Activated CD4-positive, alpha-beta T cell treated with anti-CD3 and anti-CD28 coated beads, Interleukin-2, amount 10 ng/mL, durations not matched to agents 24 days and 14 days (primary cell): ENCODE measurements at places on chromosomes 3 and 15. TPM values are rescaled to one million over a fixed set of nuclear protein-coding genes. Genes with fewer than 3 reads are reported as not detected.

GRCh38 chr15:57215881-57216280 lies 160.4 kb upstream of the CGNL1 start:
- no peak for DNase-seq

GRCh38 chr3:72919520-72919919 lies 31.7 kb downstream of the GXYLT2 start:
- DNase-seq, result no peak

DNA sequence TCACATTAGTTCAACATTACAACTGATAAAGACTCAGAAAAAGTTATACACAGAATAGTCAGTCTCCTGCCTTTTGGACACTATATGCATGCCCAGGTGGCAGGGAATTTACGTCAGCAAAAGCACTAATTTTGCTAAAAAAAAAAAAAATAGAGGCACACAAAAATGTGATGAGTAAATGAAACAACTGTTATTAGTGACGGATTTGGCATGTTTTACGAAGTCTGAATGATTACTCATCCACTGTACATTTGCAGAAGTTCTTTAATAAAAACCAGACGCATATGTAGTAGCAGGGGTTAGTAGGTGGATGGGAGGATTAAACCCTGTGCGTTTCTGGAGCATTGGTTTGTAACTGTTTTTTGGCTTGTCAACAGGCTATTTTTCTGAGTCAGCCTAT lies 99.0 kb downstream of the MITF start:
- DNase-seq, result no peak

GRCh38 chr3:112149136-112149535 lies 16.1 kb upstream of the GCSAM start:
- no peak for DNase-seq

DNA sequence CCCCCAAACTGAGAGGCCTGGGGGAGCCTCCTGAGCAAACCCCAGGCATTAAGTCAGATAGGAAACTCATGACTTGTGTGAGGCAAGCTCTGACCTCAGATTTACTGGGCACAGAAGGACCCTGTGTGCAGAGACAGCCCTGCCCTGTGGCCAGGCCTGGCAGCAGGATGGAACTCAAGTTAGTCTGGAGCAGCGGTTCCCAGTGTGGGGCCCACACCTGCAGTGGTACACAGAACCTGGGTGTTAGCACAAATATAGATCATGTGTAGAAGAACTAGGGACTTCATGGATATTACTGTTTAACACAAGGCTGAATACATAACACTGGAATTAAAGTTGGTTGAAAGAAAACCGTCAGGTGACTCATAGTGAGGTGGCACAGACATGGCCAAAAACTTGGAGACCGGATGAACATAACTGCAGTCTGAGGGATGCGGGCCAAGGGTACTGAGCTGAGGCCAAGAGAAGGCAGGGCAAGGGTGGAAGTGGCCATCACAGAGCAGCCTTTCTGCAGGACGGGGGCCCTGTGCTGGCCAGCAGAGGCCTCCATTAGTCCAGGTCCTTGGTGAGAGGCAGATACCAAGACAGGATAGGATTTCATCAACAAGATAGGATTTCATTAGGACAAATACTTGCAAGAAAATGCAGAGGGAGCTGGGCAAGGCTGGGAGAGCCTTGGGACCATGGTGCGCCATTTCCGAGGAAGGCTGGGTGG lies 40.9 kb downstream of the IRAK2 start:
- DNase-seq, result no peak

DNA sequence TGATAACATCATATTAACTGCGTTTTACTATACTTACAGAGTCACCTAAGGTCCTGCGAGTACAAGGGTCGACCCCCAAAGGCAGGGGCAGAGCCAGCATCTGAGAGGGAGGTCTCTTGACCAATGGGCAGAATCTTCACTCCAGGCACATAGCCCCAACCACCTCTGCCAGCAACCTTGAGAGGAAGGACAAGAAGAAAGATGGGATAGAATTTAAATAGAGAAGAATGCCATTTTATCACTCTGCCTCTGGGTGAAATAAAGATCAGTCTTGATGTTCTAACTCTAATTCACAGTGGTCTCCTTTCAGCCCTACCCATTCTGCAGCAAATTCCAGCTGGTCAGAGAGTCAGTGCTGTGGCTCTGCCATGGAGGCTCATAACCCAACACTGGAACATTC lies 26.5 kb downstream of the KNG1 start:
- no peak for DNase-seq

DNA sequence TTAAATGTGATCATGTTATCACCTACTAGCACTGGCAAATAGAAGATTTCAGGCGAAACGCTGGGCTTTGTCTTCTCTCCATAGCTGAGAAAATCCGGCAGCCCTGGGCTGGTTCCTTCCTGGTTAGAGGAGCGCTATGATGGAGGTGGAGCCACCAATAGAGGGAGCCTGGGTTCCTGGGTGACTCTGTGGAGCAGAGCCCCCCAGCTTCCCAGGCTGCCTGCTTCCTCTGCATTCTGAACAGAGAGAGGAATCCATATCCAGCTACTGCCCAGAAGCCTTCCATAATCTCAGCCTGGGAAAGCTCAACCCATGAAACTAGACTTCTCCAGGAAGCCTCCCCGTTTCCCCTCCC lies 32.6 kb upstream of the IQSEC1 start:
- no peak for DNase-seq

DNA sequence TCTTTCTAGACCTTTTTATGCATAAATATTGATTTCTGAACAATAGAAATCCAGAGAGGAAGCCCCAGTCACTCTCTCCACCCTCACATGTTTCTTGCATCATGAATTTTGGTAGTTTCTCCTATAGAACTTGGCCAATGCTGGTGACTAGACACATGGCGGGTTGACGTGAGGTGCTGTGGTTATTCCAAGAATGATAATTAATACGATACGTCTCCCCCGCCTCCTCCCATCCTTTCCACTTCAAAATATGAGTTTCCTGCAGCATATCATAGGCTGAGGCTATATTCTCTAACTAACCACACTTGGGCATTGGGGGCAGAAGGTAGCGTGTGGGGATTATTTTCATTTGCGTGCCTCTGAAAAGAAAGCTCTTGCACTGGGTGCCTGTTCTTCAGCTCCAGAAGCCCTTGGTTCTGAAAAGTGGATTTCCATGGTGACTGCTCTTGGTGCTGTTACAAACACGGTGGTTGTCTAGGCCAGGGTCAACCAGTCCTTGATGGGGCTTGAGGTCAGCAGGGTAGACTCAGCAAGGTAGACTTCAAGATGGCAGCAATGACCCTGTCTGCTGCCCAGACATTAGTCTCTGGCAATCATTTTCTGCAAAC lies 5.3 kb downstream of the TNFSF10 start:
- peak; percentile 89 for DNase-seq

DNA sequence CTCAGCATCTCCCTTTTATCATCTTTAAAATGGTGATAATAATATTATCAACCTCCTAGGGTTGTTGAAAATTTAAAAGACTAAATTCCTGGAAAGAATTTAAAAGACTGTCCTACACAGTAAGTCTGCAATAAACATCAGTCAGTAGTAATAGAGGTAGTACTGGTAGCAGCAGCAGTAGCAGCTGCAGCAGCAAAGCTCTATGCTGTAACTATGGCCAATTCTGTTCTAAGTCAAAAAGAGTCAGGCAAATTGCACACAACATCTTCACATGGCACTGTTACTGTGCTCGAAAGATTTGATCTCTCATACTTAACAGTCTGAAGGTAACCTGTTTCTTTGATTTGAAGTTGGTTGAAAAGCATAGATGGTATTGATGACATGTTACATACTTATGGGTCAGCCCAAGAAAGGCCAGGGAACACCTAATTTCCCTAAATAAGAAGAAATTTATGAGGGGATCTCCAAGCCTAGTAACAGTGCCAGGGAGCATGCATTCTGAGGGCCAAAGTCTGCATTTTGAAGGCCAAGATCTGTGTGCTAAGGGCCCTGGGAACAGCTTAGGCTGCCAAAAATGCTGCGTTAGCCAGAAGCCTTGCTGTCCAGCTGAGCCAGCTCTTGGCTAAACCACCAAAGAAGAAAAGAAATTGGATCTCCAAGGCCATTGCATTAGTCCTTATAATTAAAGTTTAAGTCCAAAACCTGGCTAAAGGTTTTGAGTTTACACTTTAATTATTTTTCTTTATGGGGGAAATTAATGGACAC lies 68.2 kb downstream of the SIDT1 start:
- DNase-seq, result no peak

- no peak for DNase-seq
These were observed 65.8 kb downstream of the ATP8B4 start for GRCh38 chr15:50053055-50053856.

GRCh38 chr15:66682865-66683264 lies 19.2 kb upstream of the SMAD6 start:
- no peak for DNase-seq

DNA sequence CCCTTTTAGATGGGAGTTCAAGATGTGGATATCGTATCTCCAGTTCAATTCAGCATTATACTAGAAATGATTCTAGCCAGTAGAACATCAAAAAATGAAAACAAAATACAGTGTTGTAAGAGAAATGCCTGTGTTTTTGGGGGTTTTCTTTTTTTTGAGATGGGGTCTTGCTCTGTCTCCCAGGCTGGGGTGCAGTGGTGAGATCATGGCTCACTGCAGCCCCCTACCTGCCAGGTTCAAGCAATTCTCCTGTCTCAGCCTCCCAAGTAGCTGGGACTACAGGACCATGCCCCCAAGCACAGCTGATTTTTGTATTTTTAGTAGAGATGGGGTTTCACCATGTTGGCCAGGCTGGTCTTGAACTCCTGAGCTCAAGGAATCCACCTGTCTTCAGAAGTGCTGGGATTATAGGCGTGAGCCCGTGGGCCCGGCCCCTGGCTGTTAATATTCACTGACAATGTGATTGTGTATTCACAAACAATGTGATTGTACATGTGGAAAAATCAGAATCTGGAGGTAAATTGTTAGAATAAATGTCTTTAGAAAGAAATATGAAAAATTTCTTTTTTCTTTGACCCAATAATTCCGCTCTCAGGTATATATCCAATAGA lies 59.0 kb downstream of the ARIH1 start:
- peak; percentile 64 for DNase-seq

- DNase-seq, result peak; percentile 64
These were observed 891 bp upstream of the TOP2B start for GRCh38 chr3:25665315-25666280.

DNA sequence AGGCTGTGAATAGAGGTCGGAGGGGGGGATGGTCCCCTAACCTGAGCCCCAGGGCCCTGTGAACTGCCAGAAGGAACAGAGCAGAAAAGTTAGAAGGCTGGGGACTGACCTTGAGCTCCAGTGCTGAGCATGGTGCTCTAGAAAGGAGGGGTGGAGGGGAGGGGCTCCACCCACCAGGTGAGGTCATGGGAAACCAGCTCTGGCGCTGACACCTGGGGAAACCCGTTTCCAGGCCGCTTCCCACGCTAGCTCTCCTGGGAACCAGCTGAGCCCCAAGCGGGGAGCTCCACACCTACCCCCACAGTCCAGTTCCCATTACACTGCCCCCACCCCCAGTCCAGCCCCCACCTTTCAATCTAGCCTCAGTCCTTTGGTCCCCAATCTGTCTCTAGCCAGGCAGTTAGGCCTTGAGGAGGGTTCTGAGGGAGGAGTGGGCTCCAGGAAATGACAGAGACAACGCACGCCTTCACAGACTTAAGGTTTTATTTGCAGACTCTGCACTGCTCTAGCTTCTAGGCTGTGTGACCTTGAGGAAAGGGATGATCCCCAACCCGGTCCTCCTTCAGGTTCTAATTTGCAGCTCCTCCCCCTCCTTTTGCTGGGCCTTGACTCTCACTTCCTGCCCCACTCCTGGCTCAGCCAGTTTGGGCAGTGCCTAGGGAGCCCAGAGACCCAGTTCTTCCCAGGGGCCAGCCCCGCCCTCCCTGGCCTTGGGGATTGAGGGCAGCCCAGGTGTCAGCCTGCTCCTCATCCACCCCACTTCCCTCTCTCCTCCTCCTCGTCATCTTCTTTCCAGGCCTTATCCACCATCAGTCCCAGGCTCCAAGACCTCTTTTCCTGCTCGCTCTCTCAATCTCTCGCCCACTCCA lies 2.1 kb downstream of the RHOV start:
- no peak for DNase-seq

GRCh38 chr3:160986069-160986468 lies 119.1 kb downstream of the B3GALNT1 start:
- DNase-seq, result no peak

DNA sequence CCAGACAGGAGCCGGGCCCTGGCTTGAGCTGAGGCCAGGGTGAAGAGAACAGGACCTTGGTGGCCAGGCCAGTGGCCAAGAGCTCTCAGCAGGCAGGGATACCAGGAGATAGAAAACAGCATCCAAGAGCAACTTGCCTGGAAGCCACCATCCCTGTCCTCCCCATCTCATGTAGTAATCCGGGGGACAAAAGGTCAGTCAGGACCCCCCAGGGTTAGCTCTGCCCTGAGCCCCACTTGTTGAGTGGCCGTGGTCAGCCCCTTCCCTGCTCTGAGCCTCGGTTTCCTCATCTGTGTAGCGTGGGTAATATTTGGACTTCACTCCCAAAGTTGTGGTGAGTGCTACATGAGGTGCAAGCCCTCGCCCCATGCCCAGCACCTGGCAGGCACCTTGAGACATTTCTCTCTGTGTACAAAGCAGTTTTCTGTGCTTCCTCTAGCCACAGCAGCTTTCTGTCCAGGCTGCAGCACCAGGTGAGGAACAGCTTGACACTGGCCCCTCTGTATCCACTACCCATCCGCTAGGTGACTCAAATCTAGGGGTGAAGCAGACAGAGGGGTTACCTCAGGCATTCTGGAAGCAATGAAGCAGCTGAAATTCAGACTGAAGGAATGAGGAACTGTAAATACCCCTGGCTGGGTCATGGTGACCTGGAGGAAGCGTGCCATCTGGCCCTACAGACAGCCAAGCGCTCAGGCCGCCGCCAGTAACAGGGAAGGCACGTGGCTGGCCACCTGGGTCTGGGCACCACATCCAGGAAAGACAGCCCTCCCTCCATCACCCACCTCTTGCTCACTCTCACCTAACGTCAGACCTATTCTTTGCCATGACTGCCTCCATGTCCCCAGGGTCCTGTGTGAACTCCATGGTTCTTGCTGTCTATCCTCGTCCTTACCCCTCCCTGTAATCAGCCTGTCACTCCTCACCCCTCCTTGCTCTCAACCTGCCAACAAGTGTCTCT lies 6.7 kb downstream of the CISH start:
- peak; percentile 68 for DNase-seq

DNA sequence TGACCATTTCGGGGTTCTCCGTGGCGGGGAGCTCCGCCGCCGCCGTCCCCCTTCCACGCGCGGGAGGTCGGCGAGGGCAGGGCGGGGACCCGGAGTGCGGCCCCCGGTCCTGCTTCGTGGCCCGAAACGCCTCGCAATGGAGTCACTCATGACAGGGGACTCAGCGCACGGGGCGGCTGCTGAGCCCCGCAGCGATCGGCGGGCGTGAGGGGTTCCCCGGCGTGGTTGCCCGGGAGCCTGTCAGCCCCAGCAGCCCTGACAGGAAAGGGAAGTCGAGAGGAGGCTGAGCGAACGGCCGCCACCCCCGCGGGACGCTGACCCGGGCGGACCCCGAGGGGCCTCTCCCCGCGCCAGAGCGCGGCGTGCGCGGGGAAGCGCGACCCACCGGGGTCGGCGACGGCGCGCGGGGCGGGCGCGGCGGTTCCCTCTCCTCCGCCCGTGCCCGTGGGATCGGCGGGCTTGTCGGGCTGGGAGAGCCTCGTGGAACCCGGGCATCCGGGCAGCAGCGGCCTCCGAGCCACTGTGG lies 564 bp upstream of the PIGZ start:
- peak; percentile 87 for DNase-seq

- no peak for DNase-seq
These were observed 307.3 kb downstream of the ZIC4 start for GRCh38 chr3:147099076-147099475.

TMIE gene
- 0.19 TPM in 1 of 2 replicates, not detected in the other for total RNA-seq

CHRNA5 gene
- total RNA-seq, result 8.9 and 10.1 TPM in 2 replicates

ARHGAP11A gene
- 95.7 and 98.2 TPM in 2 replicates for total RNA-seq

C2CD4A gene
- 0.05 and 0.24 TPM in 2 replicates for total RNA-seq

BNC1 gene
- not detected in 2 replicates for total RNA-seq

AEN gene
- total RNA-seq, result 72.4 and 75.7 TPM in 2 replicates
